ENCODE measurements at places on chromosomes 16 and 17. TPM values are rescaled to one million over a fixed set of nuclear protein-coding genes. Genes with fewer than 3 reads are reported as not detected.

Gene TMEM132E
- 2.0 TPM for total RNA-seq

- H3K27me3 ChIP-seq: peaks cover 39% of the 10 kb centered on the region
- H3K27ac ChIP-seq: no peak within 1 kb of the TSS
- H3K4me1 ChIP-seq: peaks cover 4% of the 10 kb centered on the region
- no peaks in the 10 kb centered on the region for H3K36me3 ChIP-seq
- DNase-seq: no peak
These were observed at the start of gene CASKIN1 for GRCh38 chr16:2196162-2196980. Gene CASKIN1, minus strand, starts transcription at chr16:2196605. Its CDS starts 173 bp downstream, at chr16:2196432.

GRCh38 chr16:88523309-88524161 is 46.7 kb upstream of the ZC3H18 start:
- peaks cover 3% of the 10 kb centered on the region for H3K27me3 ChIP-seq
- no peak for DNase-seq
- no peaks in the 10 kb centered on the region for H3K36me3 ChIP-seq
- no peak overlapping the region for H3K4me3 ChIP-seq

DNA sequence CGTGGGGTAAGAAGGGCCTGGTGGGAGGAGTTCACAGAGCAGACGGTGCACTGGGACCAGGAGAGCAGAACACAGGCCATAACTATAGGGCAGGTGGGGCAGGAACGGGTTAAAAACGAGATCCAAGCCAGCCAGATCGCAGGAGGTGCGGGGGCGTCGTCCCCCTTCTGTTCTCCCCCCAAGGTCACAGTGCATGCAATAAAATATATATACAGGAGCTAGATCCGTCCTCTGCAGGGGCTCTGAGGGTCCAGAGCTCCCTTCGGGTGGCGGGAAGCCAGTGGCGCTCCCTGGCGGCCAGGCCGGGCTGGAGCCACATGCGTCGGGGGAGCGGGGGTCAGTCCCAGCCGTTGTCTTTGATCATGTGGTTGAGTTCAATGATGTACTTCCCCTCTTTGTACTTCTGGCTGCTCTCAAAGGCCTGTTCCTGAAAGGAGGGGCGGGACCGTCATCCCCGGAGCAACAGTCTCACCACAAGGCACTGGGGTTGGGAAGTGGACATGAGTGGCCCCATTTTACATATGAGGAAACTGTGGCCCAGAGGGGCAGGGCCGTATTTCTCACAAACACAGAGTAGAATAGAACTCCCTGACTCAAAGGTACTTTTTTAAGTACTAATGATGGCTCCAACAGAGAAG is 768 bp upstream of the TBX6 start:
- peaks cover 10% of the 10 kb centered on the region for H3K27me3 ChIP-seq
- H3K4me3 ChIP-seq: peak overlapping the region; percentile 87
- peaks cover 27% of the 10 kb centered on the region for H3K4me1 ChIP-seq
- peaks cover 18% of the 10 kb centered on the region for H3K36me3 ChIP-seq
- peak overlapping the region; percentile 98 for H3K27ac ChIP-seq
